ENCODE measurements at places on chromosomes 16 and 17.

- DNase-seq, result no peak
Observed at GRCh38 chr16:4409081-4409932, 7.1 kb downstream of the CORO7 start.

GRCh38 chr17:77698903-77699623 lies 259.4 kb upstream of the TNRC6C start:
- DNase-seq, result no peak

GRCh38 chr17:47278561-47278960 lies 24.9 kb downstream of the ITGB3 start:
- DNase-seq, result no peak

DNA sequence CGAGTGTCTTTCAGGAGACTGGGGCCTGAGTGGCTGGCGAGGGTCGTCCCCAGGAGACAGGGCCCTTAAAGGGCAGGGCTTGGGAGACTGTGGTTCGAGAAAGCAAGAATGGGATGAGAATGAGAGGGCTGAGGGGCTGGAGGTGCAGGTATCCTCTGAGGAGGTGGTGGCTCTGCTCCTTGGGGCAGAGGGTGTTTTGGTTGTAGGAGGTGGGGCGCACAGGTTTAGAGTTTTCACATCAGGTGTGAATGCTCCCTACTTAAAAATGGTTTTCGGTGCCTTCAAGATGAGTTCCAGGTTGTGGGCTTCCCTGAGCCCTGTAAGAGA lies 430 bp downstream of the BCAS3 start:
- DNase-seq, result no peak

GRCh38 chr17:10070690-10071089 lies 127.7 kb downstream of the GAS7 start:
- DNase-seq, result no peak

DNA sequence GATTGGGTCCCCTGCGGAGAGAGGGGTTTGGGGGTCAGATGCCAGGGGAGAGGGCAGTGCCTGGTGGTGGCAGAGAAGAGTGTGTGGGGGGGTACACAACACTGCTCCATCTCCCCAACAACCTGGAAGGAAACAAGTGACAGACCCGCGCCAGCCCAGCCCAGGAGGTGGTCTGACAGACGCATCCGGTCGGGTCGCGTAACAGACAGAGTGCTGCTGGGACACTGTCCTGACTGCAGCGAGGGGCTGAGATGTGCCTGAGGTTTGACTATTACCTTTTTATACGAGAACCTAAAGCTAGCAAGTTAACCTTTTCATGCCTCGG lies 16.2 kb downstream of the UNC13D start:
- no peak for DNase-seq

- DNase-seq, result no peak
Observed at GRCh38 chr17:50558941-50559614, 1.4 kb upstream of the CACNA1G start.

DNA sequence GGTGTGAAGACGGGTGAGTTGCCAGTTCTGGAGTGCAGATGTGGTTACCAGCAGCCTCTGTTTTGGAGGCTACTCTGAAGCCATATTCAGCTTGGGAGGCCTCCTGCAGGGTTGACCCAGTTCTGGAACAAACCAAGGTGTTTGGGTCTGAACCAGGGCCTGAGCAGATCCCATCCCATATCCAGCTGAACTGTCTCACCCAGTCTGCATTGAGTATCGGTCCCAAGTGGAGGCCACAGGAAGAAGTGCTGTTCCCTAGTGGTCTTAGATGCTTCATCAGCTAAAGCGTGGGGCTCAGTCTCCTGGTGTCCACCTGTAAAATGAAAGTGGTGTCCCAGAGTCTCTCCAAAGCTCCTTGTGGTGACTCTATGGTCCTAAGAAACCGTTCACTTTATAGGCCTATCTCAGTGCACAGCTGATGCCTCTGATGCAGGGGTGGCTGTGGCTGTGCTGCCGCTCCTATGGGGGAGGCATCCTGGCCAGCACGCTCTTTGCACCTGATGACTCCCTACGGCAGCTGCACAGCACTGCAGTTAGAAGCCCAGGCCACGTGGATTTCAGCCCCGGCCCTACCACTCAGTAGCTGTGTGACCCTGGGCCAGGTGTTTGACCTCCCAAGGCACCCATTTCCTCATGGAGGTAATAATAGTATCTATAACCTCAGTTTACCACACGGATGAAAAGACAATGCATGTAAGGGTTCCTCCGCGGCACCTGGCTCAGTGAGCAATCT lies 21.0 kb downstream of the CBX4 start:
- no peak for DNase-seq

DNA sequence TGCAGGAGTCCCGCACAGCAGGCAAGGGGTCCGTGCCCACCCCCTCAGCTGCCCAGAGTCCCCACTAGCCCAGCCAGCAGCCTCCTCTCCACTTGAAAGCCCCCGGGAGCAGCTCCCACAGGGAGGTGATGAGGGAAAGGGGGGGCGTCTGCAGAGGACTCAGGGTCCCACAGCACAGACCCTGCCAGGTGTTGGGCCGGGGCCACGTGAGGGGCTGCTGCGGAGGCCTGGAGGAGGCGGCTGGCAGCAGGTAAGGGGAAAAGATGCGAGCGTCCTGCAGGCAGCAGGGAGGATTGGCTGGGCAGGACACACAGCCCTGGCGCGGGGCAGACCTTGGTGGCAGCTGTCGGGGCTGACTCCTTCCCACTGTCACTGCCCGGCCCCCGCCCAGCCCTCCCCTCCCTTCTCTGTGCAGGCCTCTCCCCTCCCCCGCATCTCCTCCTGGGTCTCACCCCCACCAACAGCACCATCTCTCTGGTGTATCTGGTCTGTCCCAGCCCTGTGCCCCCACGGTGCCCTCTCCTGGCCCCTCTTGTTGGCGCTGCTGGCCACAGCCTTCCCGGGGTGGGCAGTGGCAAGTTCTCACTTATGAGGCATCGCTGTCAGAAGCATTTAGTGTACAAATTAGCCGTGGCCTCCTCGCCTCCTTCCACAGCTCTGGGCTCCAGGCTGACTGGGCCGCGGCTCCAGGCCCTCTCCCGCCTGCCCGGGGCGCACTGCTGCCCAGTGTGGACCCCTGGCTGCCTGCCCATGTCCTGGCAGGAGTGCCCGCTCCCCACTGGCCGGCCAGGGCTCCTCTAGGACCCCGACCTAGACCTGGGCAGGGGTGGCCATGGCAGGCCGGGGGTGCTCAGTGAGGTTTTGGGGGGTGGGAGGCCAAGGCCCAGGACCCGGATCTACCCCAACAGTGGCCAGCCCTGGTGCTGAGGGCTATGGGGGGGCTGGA lies 4.4 kb upstream of the PRR35 start:
- DNase-seq, result no peak

DNA sequence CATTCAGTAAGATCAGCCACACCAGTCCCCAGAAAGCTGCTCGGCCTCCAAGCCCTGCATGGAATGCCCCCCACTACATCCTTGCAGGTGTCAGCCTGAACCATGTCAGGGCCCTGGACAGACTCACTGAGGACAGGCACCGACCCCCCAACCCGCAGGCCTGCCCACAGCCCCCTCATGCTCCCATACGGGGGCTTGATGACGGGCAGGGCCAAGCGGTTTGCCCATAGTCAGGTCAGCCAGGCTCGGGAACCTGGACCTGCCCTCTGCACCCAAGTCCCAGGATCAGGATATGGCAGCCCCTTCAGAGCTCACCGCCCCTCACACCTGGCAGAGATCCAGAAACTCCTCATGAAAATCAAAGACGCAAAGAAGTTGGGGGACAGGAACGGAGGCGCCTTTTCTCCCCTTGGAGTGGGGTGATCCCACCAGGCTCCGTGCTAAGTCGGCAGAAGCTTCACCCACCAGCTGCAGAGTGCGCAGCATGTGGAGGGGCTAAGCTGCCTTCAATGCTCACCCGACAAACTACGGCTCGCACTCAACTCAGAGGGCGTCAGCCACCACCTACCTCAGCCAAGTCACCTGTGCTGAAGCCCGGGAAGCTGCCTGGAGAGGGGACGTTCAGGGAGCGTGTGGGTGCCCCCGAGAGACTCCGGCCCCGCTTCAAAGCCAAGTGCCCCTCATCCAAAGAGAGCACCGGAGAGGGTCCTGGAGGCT lies 26.5 kb downstream of the GNPTG start:
- no peak for DNase-seq

DNA sequence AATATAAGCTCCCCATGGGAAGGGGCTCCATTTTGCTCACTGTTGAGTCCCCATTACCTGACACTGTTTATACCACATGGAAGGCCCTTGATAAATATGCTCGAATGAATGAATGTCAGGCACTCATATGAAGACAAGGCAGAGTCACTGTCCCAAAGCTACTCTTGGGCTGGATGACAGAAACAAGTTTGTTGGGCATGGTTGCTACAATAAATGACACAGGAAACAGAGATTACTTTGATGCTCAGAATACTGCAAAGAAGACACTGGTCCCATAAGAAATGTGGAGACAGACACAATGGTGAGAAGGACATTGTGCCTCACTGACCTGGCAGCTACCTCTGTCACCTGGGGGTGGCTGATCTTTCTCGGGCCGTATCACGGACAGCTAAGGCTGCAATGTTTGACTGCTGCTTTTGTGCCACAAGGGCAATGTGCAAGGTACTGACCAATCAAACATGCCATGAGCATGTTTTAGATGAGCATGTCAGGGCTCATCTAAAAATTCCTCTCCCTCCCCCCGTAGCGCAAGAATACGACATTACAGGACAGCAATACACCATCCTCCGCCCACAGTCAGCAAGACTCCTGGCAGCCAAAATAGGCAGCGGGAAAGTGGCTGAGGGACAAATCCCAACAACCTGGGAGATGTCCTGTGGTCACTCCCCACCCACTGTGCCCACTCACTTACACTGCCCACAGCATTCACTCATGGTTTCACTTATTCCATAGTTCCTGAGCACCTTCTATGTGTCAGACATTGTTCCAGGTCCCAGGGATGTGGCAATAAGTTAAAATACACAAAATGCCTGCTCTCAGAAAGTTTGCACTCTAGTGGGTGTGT lies 5.0 kb downstream of the PIK3R6 start:
- no peak for DNase-seq

GRCh38 chr16:53773150-53773846 lies 69.3 kb downstream of the FTO start:
- DNase-seq, result peak; percentile 80

- peak; percentile 25 for DNase-seq
Observed at GRCh38 chr16:85751698-85752501, 1.0 kb upstream of the C16orf74 start.

DNA sequence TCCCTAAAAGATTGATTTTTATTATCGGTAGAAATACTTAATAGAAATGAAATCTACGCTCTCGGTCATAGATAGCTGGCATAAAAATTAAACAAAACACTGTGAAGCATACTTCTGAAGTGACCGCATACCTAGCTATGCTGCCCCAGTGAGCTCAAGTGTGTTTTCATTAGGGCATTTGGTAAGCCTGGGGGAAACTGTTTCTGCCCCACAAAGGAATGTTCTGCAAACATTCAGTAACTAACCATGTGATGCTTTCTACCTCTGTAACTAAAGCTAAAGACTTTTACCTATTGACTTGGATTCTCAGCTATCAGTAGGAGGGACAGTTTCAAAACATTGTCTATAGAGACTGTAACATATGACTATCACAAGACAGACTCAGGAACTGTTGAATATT lies 93.5 kb upstream of the HSBP1 start:
- peak; percentile 62 for DNase-seq

- DNase-seq, result no peak
Observed at GRCh38 chr17:64092113-64092512, 37.8 kb downstream of the ERN1 start.

GRCh38 chr17:15440347-15440746 lies 27.1 kb downstream of the CDRT4 start:
- no peak for DNase-seq

DNA sequence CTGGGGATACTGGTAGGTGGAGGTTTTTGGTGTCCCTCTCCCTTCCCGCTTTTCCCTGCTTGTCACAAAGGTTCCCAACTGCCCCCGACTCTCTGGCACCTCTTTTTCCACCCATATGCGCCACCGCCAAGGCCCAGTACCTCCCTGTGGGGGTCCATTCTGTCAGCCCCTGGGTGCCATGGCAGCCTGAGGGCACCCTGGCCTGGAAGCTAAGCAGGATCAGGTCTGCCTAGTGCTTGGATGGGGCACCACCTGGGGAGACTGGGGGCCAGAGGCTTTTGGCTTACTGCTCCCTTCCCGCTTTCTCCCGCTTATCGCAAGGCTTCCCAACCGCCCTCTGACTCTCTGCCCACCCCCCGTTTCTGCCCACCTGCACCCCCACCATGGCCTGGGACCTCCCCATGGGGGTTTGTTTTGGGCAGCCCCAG lies 2286.4 kb downstream of the TP53TG3F start:
- no peak for DNase-seq

All from fibroblast of lung (primary cell).